ENCODE measurements at places on chromosomes 4 and X.
A peak's percentile ranks its signal among the peaks of the same experiment; 100 is the strongest.

DNA sequence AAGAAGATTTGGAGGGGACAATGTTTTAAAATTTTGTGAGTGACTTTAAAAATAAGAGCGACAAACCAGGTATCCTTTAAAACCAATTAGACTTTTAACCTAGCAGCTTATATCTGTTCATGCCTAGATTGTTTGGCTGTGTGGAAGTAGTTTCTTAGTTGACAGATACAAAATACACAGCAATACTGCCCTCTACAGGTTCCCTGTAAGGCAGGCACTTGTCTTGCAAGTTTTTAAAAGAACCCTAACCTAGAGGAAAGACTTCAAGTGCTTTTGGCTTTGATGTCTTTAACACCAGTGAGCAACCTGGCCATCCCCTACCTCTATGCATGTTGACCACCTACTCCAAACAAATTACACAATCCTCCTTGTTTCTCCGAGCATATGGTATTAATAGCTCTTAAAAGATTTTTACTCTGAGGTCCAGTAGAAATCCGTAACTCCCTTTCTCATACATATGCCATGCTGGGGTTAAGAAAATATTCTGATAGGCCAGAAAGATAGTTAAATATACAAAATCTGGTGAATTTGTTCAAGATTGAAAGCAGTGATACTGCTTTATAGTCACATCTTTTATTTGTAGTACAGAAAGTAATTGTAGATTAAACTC lies 273.0 kb downstream of the ARHGAP24 start:
- peak; percentile 26 for DNase-seq

- DNase-seq, result peak; percentile 44
Observed at GRCh38 chrX:9341291-9342201, 123.3 kb upstream of the TBL1X start.

GRCh38 chrX:2492531-2493218 lies 8.1 kb downstream of the DHRSX start:
- DNase-seq, result no peak

DNA sequence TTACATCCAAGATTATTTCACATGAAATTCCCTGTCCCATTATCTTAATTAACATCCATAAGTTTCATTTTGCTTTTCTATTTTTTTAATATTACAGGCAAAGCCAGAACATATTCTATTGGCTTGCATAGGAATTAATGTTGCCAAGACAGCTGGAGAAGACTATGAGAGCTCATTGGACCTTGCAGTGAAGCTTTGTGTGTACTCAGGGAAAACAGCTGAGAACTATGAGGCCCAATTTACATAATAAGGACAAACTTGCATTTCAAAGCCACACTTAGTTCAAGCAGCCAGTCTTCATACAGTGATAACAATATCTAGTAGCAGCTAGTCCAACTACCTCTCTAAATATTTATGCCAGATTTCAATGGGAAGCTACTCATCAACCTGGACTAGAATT lies 134.4 kb downstream of the DDX53 start:
- DNase-seq, result no peak

DNA sequence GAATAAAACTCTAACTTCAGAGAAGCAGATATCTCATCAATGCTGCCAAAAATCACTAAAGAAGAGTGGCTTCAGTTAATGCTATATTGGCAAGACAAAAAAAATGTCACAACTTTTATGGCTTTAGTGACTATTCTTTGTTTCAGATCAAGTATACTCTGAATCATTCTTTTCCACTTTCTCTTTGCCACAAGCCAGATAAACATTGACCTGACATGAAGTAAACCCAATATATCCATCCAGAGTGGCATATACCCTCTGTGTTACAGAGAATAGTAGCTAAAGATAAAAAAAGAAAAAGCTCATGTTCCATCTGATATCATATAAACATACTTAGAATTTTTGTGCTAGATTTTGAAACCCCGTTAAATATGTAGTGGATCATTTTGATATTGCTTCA lies 206.7 kb upstream of the CNKSR2 start:
- no peak for DNase-seq

GRCh38 chr4:87026800-87027495 lies 92.1 kb downstream of the AFF1 start:
- DNase-seq, result peak; percentile 29

- no peak for DNase-seq
Observed at GRCh38 chr4:52241916-52242315, 190.8 kb downstream of the SPATA18 start.

DNA sequence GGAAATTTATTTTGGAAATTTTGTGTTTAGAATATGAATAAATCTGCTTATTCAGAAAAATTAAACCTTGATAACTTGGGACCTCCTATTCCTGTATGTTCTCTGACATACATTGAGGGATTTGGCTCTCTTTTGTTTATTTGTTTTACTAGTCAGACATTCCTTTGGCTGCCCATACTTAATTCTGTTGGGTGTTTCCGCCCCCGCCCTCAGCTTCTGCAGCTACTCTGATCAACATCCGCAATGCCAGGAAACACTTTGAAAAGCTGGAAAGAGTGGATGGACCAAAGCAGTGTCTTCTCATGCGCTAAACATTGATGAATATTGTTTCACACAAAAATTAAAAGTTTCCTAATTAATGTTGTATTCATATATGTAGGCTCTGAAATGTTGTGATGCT lies 40.5 kb downstream of the RRAGB start:
- no peak for DNase-seq

- DNase-seq, result no peak
Observed at GRCh38 chr4:24472161-24472510, 112.2 kb downstream of the DHX15 start.

GRCh38 chrX:41184312-41184711 lies 99.1 kb downstream of the USP9X start:
- no peak for DNase-seq

DNA sequence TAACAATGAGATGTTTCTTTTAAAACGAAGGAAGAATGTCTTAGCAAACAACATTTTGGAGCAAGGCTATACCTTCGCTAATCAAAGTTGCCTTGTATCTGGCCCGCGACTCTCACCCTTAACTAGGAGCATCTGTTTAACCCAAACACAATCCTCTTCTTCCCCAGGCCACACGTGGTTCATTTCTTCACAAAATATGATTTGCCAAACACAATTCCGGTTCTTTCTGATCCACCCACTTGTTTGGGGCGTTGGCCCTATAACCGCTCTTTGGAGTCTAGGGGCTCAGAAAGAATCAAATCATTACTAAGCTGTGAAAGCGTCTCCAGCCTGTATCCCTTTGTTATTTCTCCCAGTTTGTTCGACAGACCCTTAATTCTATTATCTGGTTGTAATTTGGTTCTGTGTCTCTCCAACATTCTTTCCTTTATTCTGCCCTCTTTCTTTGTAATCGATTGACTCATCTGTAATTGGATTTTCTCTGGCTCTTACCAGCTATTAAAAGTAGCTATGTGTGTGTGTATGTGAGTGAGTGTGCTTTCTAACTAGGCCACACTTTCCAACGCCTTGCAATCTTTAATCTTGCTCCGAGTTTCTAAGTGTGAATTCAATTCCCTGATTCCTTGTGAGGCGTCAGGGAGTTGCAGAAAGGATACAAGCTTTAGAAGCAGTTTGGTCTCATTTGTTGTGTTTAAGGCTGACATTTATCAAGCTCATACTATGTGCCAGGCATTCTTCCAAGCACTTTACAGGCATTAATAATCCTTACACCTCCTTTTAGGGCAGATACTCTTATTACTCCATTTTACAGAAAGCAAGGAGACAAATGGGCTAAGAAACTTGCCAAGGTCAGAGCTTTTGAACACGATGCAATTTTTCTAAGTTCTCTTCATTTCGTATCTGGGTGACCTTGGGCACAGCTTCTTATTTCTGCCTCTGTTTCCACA lies 138.6 kb upstream of the CPEB2 start:
- DNase-seq, result no peak

- DNase-seq, result no peak
Observed at GRCh38 chrX:142238536-142238935, 33.4 kb upstream of the MAGEC2 start.

DNA sequence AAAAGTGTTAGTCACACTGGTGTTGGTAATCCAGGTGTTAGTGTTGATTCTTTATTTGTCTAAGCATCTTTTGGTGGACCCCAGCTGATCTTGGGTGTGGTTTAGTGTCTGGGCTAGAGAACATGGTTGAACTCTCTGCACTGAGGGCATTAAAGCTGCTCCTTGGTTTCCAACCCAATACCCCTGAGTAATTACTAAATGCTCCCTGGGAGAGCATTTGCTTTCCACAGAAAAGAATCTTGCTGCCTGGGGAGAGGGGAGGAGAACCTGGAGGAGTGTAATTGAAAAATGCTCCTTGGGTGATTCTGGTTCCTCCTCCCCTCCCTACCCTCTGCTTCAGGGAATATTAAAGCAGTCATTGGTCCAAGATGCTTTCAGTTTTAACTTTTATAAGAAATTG lies 3.1 kb downstream of the GUCY1B1 start:
- no peak for DNase-seq

GRCh38 chr4:45349859-45350258 lies 623.5 kb upstream of the GNPDA2 start:
- no peak for DNase-seq

GRCh38 chrX:149493567-149494562 lies 11.2 kb downstream of the IDS start:
- no peak for DNase-seq

DNA sequence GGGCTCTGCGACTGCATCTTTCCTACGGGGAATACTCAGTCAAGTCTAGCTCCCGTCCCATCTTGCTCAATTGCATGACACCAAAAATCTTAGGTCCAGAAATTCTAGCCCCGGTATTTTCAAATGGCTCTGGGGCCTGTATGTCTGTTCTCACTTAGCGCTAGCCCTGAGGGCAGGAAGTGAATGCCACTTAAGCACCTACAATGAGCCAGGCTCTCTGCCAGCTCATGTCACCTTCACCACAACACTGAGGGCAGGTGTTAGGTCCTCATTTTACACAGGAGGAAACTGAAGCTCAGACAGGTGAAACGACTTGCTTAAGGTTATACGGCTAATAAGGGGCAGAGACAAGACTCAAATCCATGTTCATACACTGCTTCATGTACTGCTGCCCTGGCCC lies 282.8 kb downstream of the PPP1R2C start:
- no peak for DNase-seq

DNA sequence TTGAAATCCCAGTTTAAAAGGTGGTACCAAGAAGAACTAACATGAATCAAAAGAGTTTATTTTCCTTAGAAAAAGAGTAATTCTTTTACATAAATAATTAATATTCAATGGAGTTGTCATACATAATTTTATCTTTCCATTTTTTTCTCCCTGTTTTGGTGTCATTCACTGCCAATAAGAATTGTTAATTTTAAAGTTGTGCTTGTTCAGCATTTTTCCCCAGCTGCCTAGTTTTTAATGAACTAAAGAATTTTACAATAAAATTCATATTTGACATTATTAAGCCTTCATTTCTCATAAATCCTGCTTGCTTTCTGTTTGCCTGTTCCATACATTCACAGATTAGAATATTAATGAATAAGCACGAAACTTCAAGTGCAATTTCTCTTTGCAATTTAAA lies 393.6 kb downstream of the GRXCR1 start:
- DNase-seq, result no peak

- no peak for DNase-seq
Observed at GRCh38 chrX:71626576-71626975, 8.3 kb upstream of the CXCR3 start.

DNA sequence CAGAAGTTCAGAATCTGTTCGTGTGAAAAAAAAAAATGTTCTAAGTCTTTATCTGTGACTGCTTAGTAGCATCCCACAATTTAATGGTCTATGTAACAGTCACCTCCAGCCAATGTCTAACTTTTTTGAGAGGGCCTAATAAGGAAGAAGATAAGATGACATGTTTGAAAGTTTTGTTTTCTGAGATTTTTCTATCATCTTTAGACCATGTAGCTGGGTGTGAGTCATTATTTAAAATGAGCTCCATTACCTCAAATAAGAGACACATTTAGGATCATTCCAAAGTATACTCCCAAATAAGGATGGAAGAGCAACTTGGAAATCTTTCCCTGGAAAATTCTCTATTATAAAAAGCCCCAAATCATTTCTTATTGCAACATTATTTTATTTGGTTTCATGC lies 28.2 kb upstream of the MCF2 start:
- DNase-seq, result no peak

DNA sequence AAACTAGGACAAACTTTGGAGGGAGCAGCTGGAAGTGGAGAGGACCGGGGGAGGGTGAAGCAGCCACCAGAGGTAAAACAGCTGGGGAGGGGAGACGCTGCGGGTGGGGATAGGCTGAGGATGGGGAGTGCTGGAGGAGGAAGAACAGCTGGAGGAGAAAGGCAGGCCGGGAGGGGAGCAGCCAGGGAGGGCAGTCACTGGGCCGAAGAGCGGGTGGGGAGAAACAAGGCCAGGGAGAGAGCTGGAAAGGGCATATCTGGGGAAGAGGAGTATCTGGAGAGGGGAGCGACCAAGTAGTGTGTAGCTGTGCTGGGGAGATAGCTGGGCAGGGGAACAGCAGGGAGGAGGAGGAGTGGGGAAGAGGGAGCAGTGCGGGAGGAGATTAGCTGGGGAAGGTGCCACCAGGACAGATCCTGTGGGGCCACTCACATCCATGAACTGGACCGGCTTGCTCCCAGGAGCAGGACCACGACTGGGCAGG lies 2.7 kb downstream of the SLC38A5 start:
- no peak for DNase-seq

All from GM12891 (cell line).